ENCODE measurements at places on chromosomes 1 and 21. TPM values are rescaled to one million over a fixed set of nuclear protein-coding genes. Genes with fewer than 3 reads are reported as not detected.

GRCh38 chr1:48726139-48726538 lies 50.6 kb downstream of the BEND5 start:
- no peak for DNase-seq

- DNase-seq = no peak
These were observed 58.6 kb upstream of the TNR start for GRCh38 chr1:175801979-175802378.

DNA sequence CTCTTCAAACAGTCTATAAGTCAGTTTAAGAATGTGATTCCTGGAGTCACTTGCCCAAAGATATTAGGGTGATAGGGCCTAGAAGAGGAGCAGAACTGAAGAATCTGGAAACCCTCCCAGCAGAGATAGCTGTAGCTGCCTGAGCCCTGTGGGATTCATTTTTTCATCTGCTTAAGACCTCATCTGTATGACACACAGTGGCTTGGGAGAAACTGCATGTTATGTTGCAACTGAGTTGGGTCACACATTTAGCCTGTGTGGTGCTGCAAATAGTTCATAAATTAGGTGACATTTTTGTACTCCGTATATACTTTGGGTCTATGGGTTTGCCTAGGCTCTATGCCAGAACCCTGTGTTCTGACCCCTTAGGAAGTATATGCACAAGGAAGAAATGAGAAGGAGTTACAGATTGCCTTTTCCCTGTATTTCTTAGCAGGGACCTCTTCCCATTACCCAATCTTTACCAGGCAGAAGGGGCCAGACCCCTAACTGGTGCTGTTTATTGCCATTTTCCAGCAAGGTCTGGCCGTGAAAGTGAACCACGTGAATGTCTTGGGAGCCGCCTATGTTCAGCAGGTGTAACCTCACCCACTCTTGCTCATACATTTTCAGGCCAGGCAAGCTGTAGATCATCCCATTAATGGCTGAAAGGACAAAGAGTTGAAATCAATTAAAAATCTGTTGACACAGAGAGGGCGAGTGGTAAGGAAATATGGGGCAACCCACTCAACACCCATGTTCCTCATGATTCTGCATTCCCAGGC lies 41.9 kb upstream of the SLC19A2 start:
- no peak for DNase-seq

GRCh38 chr1:156119503-156120209 lies 5.1 kb downstream of the LMNA start:
- peak; percentile 61 for DNase-seq

DNA sequence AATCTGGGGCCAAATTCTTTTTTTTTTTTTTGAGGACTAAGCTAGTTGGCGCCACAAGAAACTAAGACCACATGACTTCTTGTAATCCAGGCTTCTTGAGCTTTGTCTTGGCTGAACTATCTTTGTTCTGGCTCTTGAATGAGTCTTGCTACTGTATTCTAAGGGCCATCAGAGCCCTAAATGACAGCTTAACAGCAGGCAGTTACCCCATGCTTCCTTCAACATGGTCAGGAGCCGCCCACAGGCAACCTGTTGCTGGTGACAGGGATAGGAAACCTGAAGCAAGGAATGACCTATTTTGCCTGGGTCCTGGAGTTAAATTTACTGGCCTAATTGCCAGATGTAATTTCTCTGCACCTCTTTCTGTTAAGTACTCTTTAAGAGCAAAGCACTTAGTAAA lies 188.2 kb upstream of the PLXNA2 start:
- no peak for DNase-seq

DNA sequence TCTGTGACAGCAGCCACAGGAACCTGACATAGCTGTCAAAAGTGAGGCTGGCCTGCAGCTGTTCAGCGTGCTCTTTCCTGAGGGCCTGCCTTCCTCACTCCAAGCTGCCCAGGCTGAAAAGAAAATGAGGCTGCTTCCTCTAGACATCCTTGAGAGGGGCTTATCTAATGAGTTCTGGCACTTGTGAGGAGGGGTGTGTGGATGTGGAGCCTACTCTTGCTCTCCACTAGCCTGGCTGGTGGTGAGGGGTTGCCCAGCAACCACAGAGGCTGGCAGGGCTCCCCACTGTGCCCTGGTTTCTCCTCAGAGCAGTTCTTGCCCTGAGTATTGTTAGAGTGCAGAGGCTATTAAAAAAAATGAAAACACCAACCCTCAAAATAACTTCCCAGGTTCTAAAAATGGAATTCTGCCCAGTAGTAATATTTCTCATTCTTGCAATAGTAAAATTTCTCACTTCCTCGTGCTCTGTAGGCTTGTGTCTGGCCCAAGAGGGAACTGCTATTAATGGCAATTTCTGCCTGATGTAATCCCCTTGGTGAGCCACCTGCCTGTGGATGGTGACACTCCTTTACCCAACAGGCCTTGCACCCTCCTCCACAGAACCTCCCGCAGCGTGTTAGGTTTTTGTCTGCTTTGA lies 52.6 kb upstream of the EPS8L3 start:
- peak; percentile 51 for DNase-seq

DNA sequence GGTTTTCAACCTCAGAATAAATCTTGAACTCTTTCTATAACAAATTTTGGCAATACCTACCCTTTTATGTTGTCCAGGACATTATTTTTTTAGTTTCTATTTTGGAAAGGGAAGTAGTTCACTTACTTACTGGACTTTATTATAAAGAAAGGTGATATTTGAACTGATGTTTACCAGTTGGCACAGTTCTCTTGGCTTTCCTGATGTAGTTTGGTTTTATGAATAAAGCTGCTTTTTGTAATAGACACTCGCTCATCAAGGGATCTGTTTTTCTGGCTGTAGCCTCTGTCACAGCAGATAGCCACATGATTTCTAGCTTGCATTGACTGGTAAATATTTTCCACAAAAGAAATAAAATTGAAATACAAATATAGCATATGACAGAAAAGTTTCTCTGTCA lies 40.9 kb upstream of the METTL18 start:
- no peak for DNase-seq

DNA sequence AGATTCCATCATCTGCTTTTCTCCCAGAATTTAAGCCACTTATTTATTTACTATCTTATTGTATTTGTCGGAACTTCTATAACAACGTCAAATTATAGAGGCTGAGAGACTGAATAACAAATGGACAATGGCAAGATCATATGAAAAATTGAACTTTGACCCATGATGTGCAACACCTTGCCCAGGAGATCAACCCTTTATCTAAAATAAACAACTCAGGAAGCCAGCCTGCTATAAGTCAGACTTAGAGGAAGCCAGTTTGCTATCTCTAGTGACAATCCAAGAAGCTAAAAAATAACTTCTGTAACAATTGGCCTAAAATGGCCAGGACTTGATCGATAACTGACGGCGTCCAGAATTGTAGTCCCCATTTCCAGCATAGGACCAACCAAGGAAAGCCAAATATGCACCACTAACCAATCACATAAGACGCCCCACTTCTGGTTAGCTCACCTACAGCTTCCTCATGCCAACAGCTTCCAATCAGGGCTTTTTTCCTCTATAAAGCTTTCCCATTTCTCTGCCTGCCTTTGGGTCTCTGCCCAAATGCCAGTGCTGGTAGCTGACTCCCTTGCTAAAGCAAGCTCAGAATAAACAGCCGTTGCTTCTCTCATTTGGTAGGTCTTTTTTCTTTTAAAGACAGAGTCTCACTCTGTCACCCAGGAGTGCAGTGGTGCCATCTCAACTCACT lies 28.5 kb downstream of the ANP32E start:
- DNase-seq = no peak

GRCh38 chr21:20451046-20451445 lies 547.2 kb upstream of the NCAM2 start:
- DNase-seq = no peak

- DNase-seq = no peak
These were observed 229.7 kb downstream of the C1orf94 start for GRCh38 chr1:34406377-34406776.

- DNase-seq = no peak
These were observed 12.6 kb upstream of the CHI3L2 start for GRCh38 chr1:111214884-111215283.

DNA sequence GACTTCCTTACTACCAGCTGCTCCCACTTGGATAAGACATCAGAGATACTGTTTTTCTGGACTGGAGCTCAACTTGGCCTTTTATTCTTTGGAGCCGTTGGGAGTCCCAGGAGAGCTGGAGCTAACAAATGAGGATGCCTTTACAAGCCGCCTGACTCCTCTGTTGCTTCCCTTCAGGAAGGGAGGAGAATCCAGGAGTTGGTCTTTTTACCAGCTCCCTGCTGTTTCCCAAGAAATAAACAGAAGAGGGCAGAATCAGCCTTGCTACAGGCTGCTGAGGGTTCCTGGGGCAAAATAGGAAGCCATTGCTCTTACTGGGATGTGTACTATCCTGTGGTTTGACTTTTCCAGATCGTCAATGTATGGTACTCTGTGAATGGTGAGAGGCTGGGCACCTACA lies 1.5 kb downstream of the EIF3I start:
- no peak for DNase-seq

- no peak for DNase-seq
These were observed 8.2 kb downstream of the FAM131C start for GRCh38 chr1:16065269-16065576.

GRCh38 chr1:12453400-12454343 lies 164.3 kb downstream of the DHRS3 start:
- DNase-seq = no peak

GRCh38 chr1:114040273-114041015 lies 61.2 kb downstream of the OLFML3 start:
- DNase-seq = no peak

DNA sequence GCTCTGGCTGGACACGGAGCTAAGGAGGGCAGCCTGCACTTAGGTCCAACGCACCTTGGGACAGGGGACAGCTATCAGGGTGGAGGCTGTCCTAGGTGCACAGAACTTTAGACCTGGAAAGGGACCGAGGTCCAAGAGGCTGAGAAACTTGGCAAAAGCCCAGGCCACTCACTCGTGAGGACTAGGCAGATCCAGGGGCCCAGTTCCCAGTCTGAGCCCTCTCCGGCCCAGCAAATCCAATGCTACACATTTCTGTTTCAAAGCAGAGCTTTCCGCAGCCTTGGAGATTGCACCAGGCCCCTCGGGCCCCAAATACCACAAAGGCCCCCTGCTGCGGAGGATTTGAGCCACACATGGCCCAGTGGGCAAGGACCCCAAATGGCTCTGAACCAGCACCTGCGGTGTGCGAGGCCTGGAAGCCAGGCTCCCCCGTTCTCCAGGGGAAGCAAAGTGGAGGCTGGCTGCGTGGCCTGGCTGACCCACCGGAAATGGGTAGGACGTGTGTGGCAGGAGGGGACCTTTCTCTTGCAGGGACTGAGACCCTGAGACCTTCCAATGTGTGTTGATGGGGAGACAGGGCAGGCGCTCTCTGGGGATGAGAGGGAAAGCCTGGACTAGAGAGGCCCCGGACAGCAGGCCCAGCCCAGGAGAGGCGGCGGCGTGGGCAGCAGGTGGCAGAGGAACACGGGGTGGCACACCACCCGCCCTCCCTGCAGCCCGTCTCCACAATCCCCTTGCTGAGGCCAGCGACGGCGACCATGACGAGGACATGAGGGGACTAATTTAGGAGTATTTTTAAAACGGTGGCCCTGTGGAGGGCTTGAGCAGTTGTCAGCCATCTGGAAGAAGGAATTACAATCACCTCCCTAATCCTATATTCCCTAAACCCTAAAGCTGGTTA lies 118.7 kb downstream of the CASZ1 start:
- no peak for DNase-seq

- no peak for DNase-seq
These were observed 6.8 kb downstream of the SPRR5 start for GRCh38 chr1:152953761-152954160.

DNA sequence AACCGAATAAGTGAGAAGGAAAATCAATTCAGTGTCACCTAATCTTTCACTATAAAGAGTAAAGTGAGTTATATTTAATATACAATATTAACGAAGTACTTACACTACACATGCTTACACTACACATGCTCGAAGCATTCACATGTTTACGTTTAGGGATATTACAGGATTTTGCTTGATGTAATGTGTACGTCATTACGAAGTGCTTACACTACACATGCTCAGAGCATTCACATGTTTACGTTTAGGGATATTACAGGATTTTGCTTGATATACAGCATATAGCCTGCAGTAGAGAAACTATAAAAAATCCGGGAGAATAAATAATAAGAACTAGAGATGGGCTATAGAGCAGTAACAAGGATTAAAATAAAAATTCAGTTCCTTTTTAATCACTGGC lies 538.8 kb upstream of the CXADR start:
- no peak for DNase-seq

DNA sequence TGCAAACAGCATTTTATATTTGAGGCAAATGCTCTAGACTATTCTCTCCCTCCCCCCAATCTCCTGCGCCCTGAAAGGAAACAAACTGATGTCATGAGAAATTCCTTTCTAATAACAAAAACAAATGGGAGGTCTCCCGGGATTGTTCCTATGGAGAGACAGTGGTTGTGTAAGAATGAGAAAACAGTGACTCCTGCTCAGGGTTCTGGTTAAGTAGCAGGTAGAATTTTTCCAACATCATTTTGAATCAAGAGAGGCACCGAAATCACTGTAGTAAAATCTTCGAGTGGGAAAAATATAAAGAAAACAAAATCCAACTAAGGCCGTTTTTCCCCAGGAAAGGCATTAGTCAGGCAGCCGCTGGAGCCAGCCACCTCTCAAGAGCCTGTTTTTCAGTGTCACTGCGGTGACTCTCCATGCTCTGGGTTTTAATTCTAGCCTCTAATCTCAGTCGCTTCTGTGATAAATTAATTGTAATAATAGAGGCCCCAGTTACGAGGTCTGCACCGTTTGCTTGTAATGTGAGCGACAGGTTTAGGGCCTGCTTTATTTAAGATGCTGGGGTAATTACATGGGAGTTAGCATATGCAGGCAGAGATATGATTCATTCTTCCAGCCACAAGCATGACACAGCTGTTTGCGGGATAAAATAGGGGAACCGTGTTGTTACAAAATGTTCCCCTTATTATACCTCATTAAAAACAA lies 80.3 kb downstream of the RNF220 start:
- no peak for DNase-seq

GRCh38 chr1:24111262-24111995 lies 506 bp downstream of the MYOM3 start:
- no peak for DNase-seq

DNA sequence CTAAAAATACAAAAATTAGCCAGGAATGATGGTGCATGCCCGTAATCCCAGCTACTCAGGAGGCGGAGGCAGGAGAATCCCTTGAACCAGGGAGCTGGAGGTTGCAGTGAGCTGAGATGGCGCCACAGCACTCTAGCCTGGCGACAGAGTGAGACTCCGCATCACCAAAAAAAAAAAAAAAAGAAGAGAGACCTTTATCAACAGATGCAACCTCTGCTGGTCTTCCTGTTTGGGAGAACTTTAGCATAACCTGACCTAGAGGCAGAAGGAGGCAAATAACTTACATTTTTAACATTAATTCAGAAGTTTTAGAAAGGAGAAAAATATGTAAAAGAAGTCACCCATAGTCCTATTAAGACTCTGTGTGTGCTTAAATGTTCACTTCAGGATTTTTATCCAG lies 32.4 kb downstream of the SLAMF1 start:
- DNase-seq = no peak

The LCE5A gene
- not detected for total RNA-seq

The OPRD1 gene
- not detected for total RNA-seq

The MARK1 gene
- 3.9 TPM for total RNA-seq

The PLEKHA6 gene
- 0.47 TPM for total RNA-seq

The FAM72C gene
- total RNA-seq = not detected

Data from B cell (primary cell).